Stimulated activated CD8-positive, alpha-beta memory T cell treated with anti-CD3 and anti-CD28 coated beads, Interleukin-7, amount 100 ng/mL, for 1 hour (primary cell): ENCODE measurements at places on chromosomes 4 and X.

DNA sequence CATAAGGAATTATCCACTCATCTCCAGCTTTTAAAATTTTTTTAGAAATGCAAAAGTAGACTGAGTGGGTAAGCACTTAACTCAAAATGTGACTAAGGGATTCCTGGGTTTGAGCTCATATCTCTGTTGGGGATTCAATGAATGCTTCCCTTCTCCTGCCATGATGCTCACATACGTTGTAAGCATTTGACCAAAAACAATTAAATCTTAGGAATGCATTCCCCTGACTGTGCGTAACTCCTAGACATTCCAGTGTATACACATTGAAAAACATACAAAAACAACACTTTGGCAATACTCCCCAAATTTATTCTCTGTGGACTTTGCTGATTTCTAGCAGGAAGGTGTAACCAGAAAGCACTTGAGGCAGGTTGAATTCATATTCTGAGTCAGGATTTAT, 29.8 kb downstream of the SPANXA2 start:
- DNase-seq: no peak

DNA sequence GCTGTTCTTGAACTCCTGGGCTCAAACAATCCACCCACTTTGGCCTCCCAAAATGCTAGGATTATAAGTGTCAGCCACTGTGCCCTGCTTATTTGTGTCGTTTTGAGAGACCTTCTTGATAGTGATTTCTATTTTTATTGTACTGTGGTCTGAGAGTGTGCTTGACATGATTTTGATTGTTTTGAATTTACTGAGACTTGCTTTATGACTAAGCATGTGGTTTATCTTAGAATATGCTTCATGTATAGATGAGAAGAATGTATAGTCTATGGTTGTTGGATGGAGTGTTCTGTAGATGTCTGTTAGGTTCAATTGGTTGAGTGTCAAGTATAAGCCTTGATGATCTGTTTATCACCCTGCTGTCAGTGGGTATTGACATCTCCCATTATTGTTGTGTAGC, 789.3 kb downstream of the IL1RAPL1 start:
- DNase-seq: no peak

DNA sequence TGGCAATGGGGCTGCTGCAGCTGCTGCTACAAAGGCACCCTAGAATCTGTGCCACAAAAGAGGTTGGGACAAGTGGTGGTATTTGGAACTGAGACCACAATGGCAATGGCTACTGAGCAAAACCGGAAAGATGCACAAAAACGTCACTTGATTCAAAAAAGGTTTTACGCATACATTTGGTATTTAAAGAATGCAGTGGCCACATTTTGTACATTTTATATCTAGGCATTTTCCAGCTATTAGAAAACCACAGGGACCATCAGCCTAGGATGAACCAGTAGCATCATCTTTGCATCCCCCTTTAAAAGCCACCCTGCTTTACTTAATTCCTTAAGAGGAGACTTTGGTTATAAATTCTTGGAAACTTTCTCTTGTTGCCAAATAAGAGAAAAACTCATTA, 104.8 kb upstream of the CXCL13 start:
- no peak for DNase-seq

- DNase-seq: no peak
These were observed 310.2 kb downstream of the ASMT start for GRCh38 chrX:1925053-1925481.

- no peak for DNase-seq
These were observed 65.3 kb upstream of the SHISA3 start for GRCh38 chr4:42331914-42332368.

GRCh38 chr4:153791746-153792617, 3.1 kb upstream of the SFRP2 start:
- no peak for DNase-seq

- DNase-seq: no peak
These were observed 44.1 kb downstream of the CHRNA9 start for GRCh38 chr4:40379248-40379647.

GRCh38 chr4:40702137-40702799, 47.5 kb upstream of the NSUN7 start:
- no peak for DNase-seq

- no peak for DNase-seq
These were observed 148.1 kb downstream of the NWD2 start for GRCh38 chr4:37392521-37393255.

DNA sequence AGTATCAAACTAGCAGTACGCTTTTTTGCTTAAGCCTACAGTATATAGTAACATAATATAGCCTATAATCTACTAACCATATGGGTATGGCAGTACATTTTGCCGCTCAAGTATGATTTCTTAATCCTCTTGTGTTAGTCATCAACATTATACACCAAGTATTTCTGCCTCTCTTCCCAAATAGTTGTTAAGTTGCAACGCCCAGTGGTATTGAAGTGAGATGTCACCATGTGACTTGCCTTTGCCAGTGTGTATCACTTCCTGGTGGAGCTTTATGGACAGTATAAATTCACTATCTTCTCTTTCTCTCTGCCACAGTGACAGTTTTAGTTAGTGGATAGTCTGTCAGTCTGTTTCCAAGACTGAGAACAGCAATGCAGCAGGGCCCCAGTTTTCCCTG, 535.5 kb downstream of the PDHA2 start:
- DNase-seq: no peak

DNA sequence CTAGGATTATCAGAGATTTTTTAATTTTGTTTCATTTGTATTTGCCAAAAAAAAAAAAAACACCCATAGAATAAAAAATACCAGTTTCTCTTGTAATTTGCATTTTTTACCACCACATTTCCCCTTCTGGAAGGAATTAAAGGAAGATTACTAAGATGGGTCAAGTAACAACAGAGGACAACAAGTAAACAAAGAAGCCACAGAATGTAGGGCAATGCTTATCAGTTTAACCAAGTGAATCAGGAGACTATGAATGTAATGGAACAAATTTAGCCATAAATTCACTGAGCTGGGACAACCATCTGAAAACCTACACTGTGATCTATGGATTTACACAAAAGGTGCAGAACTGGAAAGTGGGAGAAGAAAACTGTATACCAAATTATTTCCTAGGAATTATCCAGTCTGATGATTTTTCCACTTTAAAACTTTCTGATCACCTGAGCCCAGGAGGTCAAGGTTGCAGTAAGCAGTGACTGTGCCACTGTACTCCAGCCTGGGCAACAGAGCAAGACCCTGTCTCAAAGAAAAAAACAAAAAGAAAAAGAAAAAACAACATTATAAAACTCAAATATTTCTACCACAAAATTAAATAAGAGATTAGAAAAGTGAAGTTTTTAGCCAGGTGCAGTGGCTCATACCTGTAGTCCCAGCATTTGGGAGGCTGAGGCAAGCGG, 32.4 kb downstream of the LRBA start:
- no peak for DNase-seq

GRCh38 chrX:23061116-23061515, 61.4 kb downstream of the DDX53 start:
- DNase-seq: no peak

- no peak for DNase-seq
These were observed 41.2 kb upstream of the RNF150 start for GRCh38 chr4:141174457-141174856.

GRCh38 chrX:13759152-13759718, 24.7 kb downstream of the OFD1 start:
- no peak for DNase-seq

GRCh38 chr4:139083607-139083955, 68.0 kb downstream of the NOCT start:
- DNase-seq: peak; percentile 33

- no peak for DNase-seq
These were observed 41.6 kb upstream of the HMX1 start for GRCh38 chr4:8913121-8913857.

GRCh38 chr4:40283413-40283812, 51.7 kb upstream of the CHRNA9 start:
- DNase-seq: no peak

DNA sequence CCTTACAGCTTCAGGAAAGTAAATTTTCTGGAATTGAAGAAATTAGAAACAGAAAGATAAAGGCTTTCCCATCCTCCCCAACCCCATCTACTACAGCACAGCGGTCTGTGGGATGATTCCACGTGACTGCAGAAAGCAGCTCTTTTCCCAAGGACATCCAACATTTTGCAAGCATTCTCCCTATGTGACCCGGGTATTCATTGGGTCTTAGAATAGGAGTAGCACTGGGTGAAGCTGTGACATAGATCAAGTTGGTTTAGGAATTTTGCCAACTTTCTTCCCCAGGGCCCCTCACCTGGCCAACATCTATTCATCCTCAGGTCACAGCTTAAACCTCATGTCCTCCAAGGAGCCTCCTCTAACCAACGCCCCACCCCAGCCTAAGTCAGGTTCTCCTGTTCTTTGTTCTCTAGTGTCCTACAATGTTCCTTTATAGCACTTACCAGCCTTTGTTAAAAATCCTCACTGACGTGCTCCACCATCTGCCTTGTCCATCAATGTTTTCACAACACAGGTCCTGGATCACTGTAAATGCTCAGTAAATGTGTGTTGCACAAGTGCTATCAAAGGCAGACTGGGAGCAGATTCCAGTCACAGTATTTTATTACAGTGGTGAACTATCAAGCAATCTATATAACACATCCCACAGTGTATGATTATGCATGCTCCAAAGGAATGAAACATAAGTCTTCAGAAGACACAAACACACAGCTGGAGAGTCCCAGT, 80.9 kb upstream of the MTM1 start:
- DNase-seq: no peak

- DNase-seq: peak; percentile 34
These were observed 632 bp downstream of the PLP2 start for GRCh38 chrX:49172280-49172780.

DNA sequence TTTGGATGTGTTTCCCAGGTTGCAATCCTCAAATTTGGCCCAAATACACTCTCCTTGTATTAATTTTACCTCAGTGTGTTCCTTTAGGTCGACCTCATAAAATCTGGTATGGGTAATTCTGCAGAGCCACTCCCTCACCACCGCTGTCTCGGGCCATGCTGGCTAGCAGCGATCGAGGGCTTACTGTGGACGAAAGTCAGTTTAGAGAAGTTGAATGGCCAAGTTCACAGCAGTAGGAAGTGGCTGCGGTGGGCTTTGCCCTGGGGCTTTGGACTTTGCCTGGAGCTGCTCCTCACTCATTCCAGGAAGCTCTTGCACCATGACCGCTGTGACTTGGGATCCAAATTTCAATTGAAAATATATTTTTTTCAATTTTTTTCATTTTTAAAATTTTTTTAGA, 19.6 kb downstream of the TMEM187 start:
- no peak for DNase-seq

DNA sequence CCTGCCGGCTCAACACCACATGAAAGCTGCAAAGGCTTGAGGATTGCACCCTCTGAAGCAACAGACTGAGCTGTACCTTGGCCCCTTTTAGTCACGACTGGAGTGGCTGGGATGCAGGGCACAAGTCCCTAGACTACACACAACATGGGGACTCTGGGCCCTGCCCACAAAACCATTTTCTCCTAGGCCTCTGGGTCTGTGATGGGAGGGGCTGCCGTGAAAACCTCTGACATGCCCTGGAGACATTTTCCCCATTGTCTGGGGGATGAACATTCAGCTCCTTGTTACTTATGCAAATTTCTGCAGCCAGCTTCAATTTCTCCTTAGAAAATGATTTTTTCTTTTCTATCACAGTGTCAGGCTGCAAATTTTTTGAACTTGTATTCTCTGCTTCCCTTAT, 123.5 kb upstream of the SMARCAD1 start:
- no peak for DNase-seq

- no peak for DNase-seq
These were observed 28.4 kb downstream of the DDX60L start for GRCh38 chr4:168451744-168452390.

DNA sequence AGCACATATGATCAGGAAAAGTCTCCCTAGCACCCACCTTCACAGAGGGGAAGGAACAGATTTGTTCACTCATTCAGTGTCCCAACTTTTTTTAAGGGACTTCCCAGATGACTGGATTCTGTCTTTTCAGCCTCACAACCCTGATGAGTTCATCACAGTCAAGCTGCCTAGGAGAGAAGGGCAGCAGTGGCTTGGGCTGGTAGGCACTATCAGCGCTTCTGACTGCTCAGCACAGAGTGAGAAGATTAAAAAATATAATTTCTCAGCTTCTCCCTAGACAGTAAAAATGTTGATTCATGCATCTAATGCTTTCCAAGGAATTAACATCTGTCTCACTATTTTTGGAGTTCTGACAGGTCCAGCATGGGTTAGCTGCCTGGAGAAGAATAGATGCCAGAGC, 328.2 kb downstream of the DTHD1 start:
- no peak for DNase-seq

DNA sequence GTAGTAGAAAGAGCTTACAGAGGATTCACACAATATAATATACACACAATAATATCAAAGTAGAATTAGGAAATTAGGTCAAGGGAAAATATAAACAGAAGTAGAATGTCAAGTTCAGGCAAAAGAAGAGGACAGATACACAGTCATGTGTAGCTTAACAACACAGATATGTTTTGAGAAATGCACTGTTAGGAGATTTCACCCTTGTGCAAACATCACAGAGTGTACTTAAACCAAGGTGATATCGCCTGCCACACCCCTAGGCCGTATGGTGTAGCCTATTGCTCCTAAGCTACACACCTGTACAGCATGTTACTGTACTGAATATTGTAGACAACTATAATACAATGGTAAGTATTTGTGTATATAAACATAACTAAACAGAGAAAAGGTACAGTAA, 110.0 kb upstream of the EDNRA start:
- DNase-seq: no peak

DNA sequence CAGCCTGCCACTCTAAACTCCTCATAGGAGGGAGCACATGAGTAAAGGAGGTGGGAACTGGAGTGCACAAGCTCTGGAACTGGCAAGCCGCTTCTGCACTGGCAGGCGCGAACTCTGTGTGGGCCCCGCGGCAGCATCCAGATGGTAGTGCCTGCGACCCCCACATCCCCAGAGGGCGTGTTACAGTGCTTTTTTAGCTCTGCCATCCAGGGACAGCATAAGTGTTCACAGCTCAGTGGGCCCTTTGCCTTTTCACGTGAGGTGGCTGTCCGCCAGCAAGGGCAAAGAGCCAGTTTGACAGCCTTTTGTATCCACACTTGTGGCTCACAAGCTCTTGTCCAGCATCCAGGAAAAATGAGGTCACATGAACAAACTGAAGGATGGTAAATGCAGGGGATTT, 581.6 kb upstream of the DIAPH2 start:
- no peak for DNase-seq

GRCh38 chr4:37827030-37827685, 672 bp downstream of the PGM2 start:
- DNase-seq: no peak

DNA sequence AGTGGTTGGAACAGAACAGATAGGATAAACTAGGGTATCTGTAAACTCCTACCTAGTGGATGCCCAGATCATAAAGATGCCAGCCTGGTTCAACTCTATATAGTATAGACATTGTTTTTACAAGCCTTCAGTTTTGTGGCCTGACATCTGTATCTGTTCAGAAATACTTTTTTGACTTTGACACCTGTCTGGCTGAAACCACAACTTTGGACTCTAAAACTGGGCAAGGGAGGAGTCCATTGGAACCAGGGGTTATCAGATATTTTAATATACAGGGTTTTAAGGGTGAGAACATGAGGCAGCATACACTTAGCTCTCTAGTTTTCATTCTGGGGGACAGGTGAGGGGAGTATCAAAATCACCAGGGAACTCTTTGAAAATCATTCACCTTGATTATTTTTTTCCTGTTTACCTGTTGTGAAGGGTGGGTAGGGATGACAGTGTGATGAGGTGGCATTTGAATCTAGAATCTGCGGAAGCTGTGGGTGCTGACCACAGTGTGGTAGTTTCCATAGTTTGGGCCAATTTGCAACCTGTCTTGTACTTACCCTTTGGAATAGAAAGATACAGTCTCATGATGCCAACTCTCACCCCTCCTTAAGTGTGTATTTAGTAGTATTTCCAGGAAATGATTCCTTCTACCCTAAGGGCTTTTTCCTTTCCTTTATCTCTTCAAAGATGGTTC, 20.6 kb downstream of the GAB1 start:
- DNase-seq: no peak
